Right lung (tissue), 10 donors: ENCODE measurements at places on chromosomes 5 and 9.

DNA sequence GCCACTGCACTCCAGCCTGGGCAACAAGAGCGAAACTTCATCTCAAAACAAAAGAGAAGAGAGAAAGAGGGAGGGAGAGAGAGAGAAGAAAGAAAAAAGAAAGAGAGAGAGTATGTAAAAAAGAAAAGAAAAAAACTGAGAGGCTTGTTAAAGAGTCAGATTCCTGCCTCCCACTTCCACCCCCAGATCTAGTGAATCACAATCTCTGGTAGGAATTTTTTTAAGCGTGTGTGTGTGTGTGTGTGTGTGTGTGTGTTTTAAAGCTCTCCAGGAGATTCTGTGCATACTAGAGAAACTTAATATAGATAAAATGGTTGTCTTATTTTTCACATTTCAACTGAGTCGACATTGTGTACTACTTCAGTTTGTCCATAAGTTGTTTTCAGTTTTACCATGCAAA, 32.0 kb downstream of the SAR1B start:
- DNase-seq = no peak

GRCh38 chr9:35470894-35471293, 19.0 kb upstream of the RUSC2 start:
- DNase-seq = peak; percentile 32

GRCh38 chr9:503326-503725, 288.7 kb downstream of the DOCK8 start:
- DNase-seq = no peak

- DNase-seq = no peak
These were observed 8.3 kb downstream of the ZDHHC11B start for GRCh38 chr5:775961-776861.

DNA sequence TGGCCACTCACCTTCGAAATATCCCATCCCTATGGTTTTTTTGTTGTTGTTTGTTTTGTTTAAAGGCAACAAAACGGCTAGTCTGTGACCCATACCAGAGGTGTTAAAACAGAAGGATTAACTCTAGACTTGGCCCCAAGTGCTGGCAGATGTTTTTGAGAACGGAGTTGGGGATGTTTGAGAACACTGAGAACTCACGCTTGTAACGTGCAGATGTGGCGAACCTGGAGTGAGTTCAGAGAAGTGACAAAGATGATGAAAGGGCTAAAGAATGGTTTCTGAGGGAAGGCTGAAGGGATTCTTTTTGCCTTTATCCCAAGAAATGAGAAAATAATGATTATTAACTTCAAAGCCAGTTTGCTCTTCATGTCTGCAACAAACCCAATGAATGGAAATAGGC, 286.5 kb downstream of the ZNF608 start:
- DNase-seq = peak; percentile 65
